ENCODE measurements at places on chromosomes 5 and 9.

- no peak for DNase-seq
Measured at GRCh38 chr5:5156471-5157082, 16.4 kb downstream of the ADAMTS16 start.

- no peak for DNase-seq
Measured at GRCh38 chr5:170739446-170739845, 44.1 kb upstream of the GABRP start.

- no peak for DNase-seq
Measured at GRCh38 chr9:89015336-89015735, 24.1 kb downstream of the S1PR3 start.

GRCh38 chr9:22382331-22382730, 64.3 kb upstream of the DMRTA1 start:
- DNase-seq: no peak

DNA sequence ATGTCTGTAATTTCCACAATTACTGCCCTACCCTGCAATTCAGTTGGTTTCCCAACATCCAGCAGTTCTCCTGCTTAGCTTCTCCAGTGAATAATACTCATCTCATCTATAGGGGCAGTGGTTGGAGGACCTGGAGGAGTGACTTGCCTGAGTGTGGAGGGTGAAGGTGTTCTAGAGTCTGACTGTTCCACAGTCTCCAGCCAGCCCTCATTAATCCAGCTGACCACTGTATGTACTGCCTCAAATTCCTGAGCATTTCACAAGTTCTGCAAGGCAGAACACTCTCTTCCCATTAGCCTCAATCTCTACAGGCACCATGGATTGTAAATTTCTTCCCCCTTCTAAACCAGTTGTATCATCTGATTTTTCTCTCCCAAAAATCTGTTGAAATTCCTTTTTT, 147.4 kb upstream of the NFIL3 start:
- no peak for DNase-seq

GRCh38 chr9:19511694-19512093, 102.9 kb downstream of the ACER2 start:
- no peak for DNase-seq

DNA sequence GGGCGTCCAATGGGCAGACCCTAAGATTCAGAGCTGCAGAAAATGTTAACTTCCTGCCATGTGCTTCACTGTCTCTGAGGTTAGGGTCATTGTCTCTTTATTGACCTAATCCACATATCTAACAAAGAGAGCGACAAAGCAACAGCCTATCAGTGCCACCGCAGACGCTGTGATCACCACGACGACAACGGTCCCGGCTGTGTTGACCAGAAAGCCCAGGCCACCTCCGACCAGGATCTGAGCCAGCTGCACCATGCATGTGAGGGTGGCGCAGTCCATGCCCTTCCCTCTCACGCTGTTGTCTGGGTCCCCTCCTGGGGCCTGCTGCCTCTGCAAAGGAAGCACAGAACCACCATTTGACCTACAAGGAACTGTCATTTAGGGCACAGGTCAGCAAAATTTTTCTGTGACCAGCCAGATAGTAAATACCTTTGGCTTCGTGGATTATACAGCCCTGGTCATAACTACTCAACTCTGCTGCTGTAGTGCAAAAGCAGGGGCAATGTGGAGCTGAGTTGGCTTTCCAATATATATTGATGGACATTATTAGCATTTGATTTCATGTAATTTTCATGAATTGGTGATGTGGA, 8.5 kb downstream of the RXFP3 start:
- no peak for DNase-seq

DNA sequence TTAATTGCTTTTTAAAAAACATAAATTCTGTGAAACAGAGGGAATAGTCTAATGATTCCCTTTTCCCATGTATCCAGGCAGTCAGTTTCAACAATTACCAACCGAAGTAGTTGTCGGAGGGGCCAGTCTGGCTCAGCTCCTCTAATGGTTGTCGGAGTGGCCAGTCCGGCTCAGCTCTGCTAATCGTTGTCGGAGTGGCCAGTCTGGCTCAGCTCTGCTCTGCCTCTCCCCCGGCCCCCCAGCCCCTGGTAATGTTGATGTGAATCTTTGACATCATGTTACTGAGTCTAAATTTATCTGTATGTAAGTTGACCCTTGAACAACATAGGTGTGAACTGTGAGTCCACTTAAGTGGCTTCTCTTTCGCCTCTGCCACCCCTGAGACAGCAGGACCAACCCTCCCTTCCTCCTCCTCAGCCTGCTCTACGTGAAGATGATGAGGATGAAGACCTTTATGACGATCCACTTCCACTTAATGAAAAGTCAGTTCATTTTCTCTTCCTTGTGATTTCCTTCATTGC, 9.4 kb downstream of the NDUFS6 start:
- DNase-seq: no peak

DNA sequence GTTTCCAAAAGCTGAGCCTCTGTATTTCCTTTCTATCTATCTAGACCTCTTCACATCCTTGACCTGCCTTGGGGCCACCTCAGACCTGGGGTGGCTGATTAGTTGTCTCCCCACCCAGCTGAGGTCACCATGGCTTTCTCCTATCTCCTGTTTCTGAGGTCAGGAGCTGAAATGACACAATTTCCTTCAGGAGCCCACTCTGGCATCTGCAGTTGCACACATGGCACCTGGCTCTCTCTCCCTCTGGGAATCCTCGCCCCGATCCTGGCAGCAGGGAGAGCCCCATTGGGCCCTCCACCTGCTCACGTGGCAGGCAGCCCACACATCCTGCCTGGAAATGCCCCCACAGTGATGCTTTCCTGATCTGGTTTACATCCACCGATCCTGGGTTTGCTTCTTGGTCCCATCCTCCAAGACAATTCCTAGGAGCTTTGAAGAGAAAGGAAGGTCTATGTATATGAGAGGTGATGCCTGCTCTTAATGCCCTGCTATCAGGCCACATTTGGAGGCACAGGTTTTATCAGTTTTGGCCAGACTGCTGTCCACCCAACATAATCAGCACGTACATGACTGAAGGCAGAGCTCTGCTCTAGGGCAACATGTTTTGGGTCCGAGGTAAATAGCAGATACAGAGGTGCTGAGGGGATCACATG, 53.7 kb downstream of the MARCHF3 start:
- no peak for DNase-seq

DNA sequence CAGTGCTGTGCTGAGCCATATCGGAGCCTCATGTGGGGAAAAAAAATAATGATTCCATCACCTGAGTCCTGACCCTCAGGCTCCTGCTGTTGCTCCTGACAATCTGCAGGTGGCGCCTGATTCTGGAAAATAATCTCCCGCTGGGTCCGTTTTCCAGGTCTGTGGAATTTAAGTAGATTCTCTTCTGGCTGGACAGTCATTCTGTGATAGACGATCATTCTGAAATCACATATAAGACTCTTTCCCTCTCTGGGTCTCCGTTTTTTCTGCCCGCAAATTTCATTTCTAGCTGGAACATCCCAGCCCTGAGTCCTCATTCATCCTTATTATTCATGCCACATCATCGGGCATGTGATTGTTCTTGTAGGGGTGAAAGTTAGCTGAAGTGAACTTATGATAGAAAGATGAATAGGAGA, 22.1 kb upstream of the STXBP1 start:
- DNase-seq: peak; percentile 36

DNA sequence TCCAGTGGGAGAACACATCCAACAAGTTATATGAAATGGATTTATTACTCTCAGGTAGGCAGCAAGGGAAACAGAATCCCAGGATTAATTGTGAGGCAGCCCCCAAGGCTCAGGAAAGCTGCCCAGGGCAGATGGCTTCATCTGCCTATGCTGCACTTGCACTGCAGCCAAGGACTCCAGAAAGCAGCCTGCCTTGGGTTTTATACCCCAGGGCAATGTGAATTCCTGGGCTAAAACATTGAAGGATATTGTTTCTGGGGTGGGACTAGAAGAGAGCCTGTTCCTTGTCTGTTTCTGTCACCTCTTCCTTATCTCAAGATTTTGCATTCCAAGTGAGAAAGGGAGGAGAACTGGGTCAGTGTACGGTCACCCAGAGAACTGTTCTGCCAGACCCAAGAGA, 8.8 kb upstream of the CCL27 start:
- no peak for DNase-seq

DNA sequence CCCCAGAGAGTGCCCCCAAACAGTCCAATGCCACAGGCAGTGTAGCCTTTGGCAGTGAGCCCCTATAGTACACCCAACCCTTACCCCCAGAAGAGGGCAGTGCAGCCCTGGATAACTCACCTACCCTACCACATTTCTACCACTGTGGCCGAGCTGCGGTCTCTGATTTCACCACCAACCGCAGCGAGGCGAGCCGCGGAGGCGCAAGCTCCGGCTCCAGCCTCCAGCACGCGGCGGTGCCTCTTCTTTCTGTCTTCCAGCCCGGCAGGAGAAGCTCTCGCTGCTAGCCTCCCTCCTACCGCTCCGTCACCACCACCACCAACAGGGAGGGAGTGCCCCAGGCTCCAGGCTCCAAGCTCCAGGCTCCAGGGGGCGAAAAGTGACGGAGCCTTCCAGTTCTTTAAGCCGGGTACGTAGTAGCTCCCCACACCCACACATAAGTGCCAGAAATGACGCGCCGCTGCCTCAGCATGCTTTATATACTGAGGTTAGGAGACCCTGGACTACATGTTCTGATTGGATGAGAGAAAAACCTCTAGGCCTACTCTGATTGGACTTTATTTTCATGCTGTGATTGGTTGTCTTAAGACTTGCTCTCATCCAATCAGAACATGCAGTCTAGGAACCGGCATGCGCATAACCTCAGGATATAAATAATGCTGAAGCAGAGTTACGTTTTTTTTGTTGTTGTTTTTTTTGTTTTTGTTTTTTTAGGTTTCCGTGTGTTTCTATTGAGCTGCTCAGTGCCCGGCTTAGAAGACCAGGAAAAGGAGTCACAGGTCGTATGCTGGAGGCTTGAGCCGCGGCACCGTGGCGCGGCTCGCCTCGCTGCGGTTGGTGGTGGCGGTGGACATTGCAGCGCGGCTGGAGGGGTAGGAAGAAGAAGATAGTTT, at the start of gene PCAT7:
Gene PCAT7 (plus strand): TSS at position 645 of the 893 bp plus-strand sequence.
- peak; percentile 58 for DNase-seq

DNA sequence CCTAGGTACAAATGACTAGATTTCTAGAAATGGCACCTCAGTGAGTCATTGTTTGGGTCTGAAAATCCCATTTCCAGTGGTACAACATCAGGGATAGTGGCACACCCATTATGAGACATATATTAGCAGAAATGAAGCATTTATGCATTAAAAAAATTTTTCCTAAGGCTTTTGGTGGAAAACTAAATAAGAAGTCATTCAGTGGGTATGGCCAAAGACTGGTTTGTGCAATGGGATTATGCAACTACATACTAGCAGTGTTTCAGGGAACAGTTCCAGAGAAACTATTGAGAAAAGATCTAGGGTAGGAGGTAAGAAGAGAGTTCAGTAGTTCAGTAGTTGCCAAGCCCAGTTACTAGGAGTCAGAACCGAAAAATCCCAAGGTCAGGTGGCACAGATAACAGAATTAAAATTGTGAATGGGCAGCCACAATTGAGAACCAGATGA, 106.5 kb upstream of the HAPLN1 start:
- DNase-seq: no peak

DNA sequence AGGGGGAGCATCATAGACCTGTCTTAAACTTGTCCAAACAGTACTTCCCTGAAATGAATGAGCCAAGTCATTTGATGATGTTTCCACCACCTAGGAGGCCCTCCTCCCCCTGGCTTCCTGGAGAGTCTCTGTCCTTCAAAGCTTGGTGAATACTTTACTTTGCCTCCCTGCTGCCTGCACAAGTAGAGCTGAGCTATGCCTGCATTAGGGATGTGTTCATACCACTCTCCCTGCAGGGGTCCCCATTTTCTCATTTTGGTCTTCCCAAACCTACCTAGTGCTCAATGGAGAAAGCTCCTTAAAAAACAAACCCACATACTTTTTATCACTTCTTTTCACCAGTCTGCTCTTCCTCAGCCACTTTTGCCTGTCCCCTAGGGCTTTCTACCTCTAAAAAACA, 7.7 kb downstream of the CCNI2 start:
- no peak for DNase-seq

- DNase-seq: peak; percentile 28
Measured at GRCh38 chr5:31809050-31809870, 170.3 kb downstream of the PDZD2 start.

GRCh38 chr5:158922816-158923215, 176.9 kb downstream of the EBF1 start:
- no peak for DNase-seq

DNA sequence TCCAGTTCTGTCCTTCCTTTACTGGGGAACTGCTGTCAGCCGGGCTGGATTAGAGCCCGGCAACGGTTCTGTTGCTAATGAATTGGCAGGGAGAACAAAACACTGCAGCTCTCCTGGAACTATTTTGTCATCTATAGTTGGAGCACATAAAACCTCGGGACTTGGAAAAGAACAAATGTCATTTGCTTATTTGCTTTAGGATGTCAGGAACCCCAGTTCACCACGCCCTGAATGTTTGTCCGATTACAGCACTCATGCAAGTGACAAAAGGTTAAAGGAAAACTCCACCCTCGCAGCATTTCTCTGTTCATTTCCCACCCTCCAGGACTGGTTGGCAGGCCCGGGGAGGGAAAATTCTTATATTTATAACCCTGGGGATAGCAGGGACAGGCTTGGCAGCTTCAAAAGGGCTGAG, 66.4 kb upstream of the PLPP1 start:
- DNase-seq: no peak

DNA sequence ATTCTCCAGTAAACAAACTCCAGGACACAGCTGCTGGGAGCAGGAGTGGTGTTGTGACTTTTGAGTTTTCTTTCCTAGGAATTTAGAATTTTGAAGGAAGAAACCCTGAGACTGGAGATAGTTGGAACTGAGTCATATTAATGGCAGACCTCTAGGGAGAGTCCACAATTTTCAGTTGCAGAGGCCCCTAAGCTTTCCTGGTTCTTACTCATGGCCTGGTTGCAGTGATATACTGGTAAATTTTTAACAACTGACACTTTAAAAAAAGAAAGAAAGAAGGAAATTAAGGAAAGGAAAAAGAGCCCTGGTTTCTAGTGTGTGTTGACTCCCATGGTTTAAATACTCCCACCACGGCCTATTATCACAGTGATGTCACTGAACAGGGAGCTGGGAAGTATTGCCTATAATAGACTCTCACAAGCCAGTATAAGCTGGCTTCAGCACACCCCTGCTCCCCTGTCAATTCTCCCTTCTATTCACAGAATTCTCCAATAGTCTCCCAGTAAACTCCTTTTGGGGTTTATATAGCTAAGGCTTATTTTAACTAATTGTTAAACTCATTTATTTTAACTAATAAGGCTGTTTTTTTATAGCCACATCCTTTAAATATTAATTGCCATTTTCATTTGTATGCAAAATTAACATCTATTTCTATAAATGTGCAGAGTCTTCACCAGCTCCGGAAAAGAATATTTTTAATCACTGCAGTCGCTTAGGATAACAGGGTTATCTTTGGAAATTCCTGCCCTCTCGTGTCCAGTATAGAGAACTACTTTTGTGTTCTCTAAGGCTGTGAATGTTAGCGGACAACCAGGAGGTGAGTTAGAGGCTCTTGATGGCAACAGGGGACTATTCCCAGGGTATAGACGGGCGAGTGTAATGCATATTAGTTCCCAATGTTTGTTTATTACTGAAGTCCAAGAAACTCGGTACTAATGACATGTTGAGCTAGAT, 59.7 kb downstream of the GGTA1 start:
- no peak for DNase-seq

GRCh38 chr5:58786035-58786434, 203.2 kb downstream of the RAB3C start:
- no peak for DNase-seq
